ENCODE measurements at places on chromosomes 11 and 22.

- no peak for DNase-seq
These were observed 20.6 kb upstream of the TPH1 start for GRCh38 chr11:18066626-18067025.

GRCh38 chr11:110762590-110762989, 50.4 kb upstream of the ARHGAP20 start:
- no peak for DNase-seq

GRCh38 chr22:39920134-39920743, 19.4 kb downstream of the GRAP2 start:
- no peak for DNase-seq

- no peak for DNase-seq
These were observed 3.1 kb upstream of the TMEM109 start for GRCh38 chr11:60910711-60911380.

Data from AG04450 (cell line).